ENCODE measurements at places on chromosomes 1 and 21.
A peak's percentile ranks its signal among the peaks of the same experiment; 100 is the strongest.

- DNase-seq = peak; percentile 76
Measured at GRCh38 chr1:156114101-156114918, at the start of gene LMNA. Gene LMNA, plus strand, starts transcription at chr1:156114711. Its CDS starts 208 bp downstream, at chr1:156114919.

DNA sequence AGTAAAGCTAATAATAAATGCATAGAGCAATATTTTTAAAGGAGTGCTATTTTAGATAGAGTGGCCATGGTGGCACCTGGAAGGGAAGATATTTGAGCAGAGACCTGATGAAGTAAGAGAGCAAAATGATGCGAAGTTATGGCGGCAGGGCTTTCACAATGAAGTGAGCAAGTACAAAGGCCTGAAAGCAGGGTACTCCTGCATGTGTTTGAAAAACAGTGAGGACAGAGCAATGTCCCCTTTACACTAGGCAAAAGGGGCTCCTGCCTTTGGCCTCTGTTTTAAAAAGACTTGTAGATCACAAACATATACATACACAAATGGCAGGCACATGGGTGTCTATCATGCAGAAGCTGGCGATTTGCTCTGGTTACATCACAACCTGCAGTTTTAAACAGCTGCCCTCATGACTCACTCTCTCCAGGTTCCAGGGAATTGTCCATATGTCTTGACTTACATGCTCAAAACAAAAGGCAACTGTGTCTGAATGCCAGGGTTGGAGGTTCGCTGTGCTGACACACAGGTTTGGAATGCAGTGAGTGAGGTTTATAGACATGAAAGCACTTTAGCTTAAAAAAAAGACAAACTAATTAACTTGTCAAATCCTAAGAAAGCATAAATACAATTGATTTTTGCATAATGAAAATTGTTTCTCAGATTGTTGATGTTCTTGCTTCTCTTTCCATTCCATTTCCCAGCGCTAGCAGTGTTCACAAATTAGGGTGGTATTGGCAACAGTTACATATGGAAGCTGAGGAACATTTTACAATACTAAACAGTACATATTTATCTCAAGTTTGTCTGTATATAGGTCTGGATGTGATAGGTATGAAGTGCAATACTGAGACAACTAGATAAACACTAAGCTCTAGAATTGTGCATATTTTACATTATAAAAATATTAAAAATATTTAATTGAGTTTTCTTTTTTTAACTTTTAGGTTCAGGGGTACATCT lies 313.9 kb downstream of the BARHL2 start:
- DNase-seq = no peak

DNA sequence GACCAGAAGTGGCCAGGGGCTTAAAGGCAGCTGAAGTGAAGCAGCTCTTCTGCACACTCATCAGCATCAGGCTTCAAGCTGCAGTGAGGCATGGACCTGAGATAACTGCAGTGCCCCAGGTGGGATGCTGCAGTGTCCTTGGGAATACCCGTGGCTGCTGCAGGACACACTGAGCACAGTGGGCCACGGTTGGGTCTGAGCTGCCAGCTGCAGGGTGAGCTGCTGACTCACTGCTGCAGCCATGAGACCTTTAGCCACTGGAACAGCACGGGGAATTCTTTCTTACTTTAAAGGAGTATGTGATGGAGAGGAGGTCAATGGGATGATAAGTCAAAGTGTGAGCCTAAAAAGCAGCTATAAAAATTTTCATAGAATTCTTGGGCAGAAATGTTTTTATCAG lies 102.1 kb downstream of the XCL2 start:
- no peak for DNase-seq

- no peak for DNase-seq
Measured at GRCh38 chr1:36557041-36558000, 74.6 kb upstream of the CSF3R start.

GRCh38 chr1:11026052-11026451 lies 13.6 kb downstream of the TARDBP start:
- DNase-seq = no peak

- DNase-seq = no peak
Measured at GRCh38 chr21:38438462-38438893, 59.8 kb downstream of the ERG start.

GRCh38 chr1:159081626-159082025 lies 5.1 kb upstream of the AIM2 start:
- no peak for DNase-seq

- no peak for DNase-seq
Measured at GRCh38 chr1:202923533-202923932, 3.5 kb downstream of the KLHL12 start.

DNA sequence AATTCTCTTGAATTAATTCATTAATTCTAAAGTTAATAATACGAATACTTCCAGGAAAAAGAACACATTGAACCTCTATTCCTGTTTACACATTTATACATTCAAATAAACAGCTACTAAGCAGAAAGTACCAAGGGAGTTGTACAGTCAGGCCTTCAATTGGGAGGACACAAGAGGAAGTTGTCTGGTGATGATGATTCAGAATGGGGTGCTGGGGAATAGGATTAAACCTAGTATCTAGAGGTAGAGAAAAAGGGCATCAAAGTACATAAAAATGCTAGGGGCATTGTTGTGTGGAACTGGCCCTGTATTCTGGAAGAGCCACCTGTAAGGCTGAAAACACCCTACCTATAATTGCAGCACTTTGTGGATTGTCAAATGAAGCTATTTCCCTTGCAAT lies 71.7 kb upstream of the MROH9 start:
- no peak for DNase-seq

- peak; percentile 15 for DNase-seq
Measured at GRCh38 chr1:101081496-101082488, 56.2 kb upstream of the DPH5 start.

DNA sequence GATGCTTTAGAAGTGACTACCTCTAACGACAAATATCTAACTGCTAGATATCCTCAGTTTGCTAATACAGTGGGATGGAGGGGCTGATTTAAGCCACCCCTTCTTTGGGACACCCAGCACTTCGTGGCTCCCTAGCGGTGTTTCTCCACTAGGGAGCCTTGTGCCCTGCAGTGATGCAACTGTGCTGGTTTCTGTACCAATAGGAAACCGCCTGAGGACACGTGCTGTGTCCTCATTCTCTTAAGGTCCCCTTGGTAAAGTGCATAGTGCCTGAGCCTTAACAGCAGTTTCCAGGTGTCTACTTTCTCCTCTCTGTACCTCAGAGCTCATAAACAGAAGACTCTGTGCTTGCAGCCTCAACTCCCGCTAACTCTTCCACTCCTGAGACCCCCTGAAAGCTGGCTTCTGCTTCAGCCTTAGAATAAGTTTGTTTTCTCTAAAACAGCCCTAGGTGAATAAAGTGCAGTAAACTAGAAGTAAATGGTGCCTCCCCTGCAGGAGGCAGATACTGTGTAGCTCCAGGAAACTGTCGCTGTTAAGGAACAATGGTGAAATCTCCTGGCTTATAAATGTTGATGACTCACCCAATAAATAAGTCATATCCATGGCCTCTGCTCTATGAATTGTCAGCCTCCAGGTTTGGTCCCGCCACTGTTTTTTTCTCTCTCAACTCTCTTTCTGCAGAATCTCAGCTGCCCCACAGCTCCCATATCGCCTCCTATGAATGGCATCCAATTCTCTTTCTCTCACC lies 130.4 kb downstream of the AK5 start:
- DNase-seq = no peak

DNA sequence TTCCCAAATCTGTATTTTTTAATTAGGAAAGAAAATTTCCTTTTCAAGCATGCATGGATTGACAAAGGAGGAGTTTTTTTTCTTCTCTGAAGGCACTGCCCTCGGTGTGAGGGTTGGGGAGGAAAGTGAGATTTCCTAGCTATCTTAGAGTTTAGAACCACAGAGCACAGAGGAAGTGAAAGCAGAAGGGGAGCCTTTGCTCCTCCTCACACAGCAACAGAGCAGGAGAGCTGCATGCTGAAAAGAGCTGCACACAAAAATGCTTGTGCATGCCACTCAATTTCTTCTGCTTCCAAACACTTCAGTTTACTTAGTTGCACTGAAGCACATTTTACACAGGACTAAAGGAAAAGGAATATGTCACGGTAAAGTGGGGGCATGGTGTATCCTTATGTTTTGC lies 308.1 kb downstream of the GPATCH2 start:
- DNase-seq = no peak

GRCh38 chr21:29418813-29419212 lies 120.1 kb downstream of the BACH1 start:
- no peak for DNase-seq

DNA sequence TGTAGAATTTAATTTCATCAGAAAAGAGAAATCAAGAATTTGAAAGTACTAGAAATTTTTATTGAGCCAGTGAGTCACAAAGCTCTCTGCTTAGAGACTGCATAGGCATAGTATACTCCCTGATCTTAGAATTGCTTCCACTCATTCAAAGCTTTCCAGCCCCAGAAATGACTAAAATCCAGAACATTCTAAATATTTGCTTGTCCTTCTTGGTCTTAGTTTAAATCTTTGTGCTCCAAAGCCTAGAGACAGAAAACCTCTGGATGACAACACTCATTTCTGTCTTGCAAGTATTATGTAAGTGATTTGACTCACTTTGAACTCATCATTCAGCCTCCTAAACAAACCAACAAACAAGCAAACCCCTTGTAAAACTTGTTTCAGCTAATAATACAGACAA lies 74.2 kb downstream of the PTPRC start:
- no peak for DNase-seq

GRCh38 chr1:115336741-115337140 lies 1.3 kb downstream of the NGF start:
- no peak for DNase-seq

DNA sequence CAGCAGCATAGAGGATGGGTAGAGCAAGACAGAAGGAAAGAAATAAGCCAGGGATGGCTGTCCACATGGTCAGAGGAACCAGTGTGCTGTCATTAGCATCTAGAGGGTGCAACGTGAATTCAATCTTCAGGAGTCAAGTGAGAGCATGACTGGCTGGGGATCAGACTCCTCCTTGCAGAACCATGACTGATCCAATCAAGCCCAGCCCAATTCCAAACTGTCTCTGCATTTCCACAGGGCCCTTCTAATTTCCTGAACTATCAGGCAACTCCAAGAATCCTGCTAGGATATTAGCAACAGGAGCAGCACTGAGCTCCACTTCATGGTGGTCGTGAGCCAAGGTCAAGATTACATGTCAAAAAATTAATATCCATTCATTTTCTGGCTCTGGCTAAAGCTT lies 166.8 kb upstream of the CAMK1G start:
- no peak for DNase-seq

GRCh38 chr1:235679005-235679404 lies 29.4 kb upstream of the GNG4 start:
- DNase-seq = no peak

GRCh38 chr1:87274851-87275250 lies 53.8 kb upstream of the LMO4 start:
- no peak for DNase-seq

GRCh38 chr1:211813590-211813989 lies 17.0 kb downstream of the LPGAT1 start:
- no peak for DNase-seq

GRCh38 chr1:55318116-55318817 lies 103.1 kb upstream of the USP24 start:
- DNase-seq = no peak

DNA sequence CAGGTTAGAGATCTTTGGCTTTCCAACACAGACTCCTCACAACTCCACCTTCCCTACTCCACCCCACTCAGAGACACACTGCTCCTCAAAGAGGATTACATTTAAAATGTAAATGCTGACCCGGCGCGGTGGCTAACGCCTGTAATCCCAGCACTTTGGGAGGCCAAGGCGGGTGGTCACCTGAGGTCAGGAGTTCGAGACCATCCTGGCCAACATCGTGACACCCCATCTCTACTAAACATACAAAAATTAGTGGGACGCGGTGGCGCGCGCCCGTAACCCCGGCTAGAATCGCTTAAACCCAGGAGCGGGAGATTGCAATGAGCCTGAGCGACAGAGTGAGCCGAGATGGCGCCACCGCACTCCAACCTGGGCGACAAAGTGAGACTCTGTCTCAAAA lies 1.8 kb upstream of the ANP32E start:
- no peak for DNase-seq

DNA sequence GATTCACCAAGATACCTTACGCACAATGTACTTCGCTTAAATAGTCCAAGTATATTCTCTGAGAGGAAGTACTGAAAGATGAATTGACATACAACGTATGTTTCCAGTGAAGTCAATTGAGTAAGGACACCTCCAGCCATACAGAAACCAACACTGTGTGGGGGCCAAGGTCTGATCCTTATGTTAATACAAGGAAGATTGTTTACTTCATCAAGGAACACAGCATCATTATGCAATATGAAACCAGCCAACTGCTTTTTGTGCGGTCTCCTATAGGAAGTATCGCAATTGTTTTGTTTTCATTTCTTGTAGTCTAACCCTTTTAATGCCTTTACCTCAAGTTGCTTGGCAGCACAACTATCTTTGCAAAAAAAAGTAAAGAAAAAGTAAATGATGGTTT lies 28.2 kb upstream of the TEKT2 start:
- DNase-seq = no peak

GRCh38 chr1:169529068-169529642 lies 43.4 kb upstream of the SLC19A2 start:
- no peak for DNase-seq

- no peak for DNase-seq
Measured at GRCh38 chr1:37861151-37861550, 1.8 kb upstream of the MTF1 start.

DNA sequence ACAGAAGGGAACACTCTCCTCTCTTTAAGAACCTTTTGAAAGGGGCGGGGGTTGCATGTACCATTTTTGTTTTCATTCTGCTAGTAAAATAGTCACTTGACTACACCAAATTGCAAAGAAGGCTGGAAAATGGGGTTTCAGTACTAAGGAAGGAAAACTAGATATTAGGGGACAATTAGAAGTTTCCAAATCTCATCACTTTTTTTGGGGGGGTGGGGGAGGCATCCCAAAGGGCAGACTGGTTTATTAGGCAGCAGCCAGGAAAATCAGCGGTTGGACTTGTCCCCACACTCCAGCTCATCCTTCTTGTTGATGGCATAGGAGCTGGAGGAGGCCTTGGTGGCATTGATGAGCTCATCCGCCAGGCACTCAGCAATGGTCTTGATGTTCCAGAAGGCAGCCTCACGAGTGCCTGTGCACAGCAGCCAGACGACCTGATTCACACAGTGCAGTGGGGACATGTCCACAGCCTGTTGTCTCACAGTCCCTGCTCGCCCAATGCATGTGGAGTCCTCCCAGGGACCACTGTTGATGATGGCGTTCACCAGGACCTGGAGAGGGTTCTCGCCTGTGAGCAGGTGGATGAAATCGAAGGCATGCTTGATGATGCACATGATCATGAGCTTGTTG lies 1.7 kb upstream of the TMEM50B start:
- DNase-seq = no peak

DNA sequence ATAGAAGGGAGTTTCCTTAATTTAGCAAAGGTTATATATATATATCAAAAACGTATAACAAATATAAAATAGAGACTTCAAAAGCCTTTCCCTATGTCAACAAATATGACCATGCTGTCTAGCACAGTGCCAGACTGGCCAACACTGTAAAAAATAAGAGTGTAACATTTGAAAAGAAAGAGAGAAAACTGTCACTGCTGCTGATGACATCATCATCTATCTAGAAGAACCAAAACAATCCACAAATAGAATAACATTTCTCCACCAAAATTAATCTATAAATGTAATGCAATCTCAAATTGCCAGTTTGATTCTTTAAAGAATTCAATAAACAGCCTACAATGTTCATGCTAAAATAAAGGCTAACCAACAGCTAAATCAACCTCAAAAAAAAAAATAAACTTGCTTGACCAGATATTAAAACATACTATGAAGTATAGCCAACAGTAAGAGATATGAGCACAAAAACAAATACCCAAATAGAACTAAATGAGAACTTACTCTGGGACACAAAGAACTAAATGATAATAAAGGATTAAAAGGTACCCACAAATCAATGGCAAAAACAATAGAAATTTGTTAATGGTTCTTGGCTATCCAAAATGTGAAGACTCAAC lies 50.2 kb downstream of the ENAH start:
- DNase-seq = no peak
